NCI-H82 (cell line): ENCODE measurements at places on chromosomes 6 and 20.
A peak's percentile ranks its signal among the peaks of the same experiment; 100 is the strongest.

DNA sequence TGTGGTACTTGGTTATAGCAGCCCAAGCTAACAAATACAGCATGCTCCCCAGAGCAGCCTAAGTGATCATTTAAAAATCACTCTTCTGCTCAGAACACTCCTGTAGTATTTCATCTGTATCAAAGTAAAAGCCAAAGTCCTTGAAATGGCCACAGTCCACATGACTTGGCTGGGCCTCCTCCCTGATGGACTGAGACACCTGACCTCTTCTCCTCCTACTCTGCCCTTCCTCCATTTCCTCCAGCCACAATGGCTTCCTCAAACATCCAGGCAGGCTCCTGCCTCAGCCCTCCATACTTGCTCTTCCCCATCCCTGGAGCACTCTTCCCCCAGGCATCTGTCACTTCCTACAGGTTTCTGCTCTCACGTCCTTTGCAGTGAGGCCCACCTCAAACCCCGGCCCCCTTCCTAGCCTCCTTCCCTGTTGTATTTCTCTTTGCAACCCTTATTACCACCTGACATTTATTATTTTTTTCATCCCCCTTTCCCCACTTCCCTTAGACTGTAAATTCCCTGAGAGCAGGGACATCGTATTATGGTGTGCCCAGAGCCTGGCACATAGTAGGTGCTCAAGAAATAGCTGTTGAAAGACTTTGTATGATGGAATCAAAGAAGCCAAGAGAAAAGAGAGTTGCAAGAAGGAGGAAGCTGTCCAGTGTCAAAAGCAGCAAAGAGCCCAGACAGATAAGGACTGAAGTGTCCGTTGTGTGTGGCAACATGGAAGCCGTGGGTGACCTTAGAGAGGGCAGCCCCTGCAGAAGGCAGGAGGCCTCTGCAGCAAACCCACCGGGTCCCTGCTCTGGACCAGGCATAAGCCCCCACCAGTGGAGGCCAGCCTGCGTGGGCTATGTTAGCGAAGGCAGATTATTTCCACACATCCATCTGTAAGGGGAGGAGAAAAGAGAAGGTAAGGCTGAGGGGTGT, 87.5 kb downstream of the TRERF1 start:
- DNase-seq: no peak

DNA sequence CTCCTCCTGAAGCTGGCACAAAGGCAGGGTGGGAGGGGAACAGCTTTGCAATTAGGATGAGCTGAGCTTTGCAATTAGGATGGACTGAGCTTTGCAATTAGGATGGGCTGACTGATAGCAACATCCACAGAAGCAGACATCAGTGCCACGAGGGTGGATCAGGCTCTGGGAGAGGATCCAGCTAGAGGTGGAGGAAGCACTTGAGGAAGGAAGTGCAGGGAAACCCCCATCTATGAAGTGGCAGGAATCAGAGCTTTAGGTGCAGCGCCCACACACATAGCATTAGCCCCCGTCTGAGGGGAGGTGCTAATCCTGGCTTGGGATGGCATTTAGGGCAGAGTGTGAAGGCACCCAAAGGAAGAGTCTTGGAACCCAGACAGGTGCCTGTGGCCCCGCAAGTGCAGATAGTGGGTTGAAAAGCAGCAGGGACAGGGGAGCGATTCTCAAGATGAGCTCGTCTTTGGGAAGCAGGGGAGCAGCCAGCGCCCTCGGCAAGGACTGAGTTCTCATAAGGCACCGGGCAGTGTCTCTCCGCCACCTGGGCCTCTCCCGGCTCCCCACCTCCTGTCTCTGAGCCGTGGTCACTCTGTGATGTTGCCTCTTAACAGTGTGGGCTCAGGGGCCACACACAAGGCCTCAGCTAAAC, 12.0 kb upstream of the THBS2 start:
- no peak for DNase-seq

DNA sequence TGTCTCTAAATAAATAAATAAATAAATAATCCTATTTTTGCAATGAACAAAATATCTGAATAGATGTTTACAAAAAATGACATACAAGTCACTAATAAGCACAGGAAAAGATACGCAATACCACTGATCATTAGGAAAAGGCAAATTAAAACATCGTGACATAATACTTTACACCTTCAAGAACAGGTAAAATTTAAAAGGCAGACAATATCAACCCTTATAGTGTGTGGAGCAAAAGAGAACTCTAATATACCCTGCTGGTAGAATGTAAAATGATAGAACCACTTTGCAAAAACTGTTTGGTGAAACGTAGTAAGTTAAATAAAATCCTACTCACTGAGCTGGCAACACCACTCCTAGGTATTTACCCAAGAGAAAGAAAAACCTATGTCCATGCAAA, 67.4 kb downstream of the ZMYND8 start:
- no peak for DNase-seq

GRCh38 chr6:121823437-121823851, 388.0 kb downstream of the GJA1 start:
- no peak for DNase-seq

DNA sequence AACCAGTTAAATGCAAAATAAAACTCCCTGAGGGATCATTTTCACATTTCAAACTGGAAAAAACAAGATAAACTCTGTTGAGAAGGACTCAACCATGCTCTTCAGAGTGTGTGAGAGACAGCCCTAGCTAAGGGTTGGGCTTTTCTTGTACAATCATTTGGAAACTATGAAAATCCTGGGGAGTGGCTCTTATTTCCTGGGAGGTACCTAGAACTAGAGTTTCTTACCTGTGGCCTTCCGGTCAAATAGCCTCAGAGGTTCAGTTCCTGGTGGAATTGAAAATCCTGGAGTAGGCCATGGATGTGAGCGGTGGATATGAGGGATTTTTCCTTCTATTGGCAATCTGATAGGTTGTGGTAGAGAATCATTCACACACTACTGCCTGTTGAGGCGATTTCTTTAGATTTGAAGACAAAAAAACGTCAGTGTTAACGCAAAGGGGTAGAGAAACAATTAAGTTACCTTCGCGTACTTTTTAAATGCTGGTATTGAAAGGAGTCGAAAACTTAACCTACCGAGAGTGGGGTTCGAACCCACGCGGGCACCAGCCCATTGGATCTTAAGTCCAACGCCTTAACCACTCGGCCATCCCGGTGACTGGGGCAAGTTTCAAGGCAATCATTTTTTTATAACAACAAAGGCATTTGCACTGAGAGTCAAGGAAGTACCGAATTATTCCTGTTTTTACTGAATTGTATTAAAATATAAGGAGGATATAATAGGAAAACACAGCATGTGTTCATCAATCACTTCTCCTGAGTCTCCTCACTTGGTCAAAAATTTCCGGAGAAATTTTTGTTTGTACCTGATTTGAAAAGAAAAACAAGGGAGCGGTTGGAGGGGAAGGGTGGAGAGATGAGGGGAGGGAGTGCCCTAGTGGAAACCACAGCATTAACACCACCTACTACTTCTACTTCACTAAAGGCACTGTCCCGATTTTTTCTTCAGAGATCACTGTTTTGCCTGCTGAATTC, 191.3 kb downstream of the OR2B2 start:
- DNase-seq: peak; percentile 50

DNA sequence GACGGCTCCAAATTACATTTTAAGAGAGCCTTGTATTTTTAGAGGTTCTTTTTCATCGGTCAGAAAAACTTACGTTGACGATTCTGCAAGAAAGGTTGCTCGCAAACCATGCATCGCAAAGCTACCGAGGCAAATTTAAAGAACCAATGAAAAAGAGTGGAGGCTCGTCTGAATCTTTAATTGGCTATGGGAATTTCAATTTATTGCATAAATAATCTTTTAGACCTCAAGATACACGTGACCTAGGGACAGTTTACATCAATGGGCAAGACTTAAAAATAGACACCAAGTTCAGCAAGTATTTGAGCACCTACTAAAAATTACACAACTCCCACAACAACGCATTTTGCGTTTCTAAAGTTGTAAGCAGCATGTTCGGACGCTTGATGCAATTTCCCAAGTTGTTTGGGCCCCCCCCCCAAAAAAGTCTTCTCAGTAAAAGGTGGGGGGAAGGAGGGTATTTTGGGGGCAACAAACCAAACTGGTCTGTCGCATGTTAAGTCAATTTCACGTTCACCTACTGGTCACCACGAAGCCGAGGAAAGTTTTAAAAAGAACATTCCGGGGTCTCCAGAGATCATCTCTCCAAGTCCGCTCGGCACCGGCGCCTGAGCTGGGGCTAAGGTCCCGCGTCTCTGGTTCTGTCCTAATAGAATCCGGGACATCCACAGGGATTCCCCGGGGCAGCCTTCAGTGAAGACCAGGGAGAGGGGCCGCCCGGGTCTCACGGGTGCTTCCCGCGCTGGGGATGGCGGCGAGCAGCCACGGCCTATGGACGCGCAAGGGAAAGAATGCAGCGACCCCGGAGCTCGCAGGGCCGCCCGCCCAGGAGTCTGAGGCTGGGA, 851 bp downstream of the SNX5 start:
- peak; percentile 56 for DNase-seq

DNA sequence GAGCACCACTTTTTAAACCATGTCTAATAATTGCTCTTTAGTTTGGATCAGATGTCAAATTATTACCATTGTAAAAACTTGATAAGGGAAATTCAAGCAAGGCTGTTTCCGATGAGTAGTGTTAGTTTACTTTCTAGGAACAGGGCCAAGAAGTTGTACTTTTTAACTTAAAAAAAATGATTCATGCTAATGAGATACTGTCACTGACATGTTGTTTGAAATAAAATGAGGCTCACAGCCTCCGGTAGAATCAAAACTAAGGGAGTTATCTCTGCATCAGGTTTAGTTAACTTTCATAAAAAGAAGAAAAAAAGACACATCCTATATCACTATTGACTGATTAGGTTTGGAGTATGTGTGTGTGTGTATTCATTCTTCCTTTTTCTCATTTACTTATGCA, 55.2 kb upstream of the SUPT3H start:
- no peak for DNase-seq
